ENCODE measurements at places on chromosomes 11 and 22.

DNA sequence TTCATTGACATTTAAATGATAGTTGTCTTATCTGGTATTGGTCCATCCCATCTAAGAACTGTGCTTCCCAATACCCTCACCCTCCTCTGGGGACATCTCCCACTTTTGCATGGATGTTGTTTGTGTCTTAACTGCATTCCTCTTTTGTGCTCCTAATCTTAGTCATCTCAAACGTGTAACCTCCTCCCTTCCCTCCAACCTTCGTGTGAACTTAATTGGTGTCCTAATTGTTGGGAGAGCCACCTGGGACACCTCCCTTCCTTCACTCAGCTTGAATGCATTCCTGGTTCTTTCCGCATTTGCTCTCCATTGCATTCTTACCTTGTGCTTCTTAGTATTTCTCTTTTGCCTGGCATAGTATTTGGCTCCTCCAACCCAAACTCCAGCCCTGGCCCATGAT is 9.8 kb upstream of the ELMOD1 start:
- no peak for DNase-seq

GRCh38 chr11:65945430-65945911 is at the start of gene TSGA10IP:
Gene TSGA10IP (plus strand): TSS chr11:65945480. CDS start chr11:65945676, 196 bp downstream.
- DNase-seq = no peak

GRCh38 chr11:118366287-118366686 is 6.9 kb downstream of the UBE4A start:
- DNase-seq = no peak

DNA sequence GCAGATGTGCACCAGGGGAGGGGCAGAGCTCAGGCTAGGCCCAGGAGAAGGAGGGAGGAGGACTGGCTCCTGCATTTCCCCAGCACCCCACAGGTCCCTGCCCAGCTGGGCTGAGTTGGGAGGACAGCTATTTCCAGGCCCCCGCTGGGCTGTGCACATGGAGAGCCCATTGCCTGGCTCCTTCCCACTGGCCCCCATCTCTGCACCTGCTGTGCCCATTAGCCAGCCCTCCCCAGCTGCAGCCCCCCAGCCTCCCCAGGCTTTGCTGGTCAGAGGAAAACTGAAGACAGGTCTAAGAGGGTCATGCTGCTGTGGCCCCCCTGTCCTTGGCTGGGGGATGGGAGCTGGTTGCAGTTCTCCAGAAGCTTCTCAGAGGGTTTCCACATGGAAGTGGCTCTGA is 81.8 kb upstream of the SHANK2 start:
- DNase-seq = no peak

- no peak for DNase-seq
These were observed 6.1 kb downstream of the MICALL1 start for GRCh38 chr22:37912171-37912570.
